ENCODE measurements at places on chromosomes 2 and 18.

DNA sequence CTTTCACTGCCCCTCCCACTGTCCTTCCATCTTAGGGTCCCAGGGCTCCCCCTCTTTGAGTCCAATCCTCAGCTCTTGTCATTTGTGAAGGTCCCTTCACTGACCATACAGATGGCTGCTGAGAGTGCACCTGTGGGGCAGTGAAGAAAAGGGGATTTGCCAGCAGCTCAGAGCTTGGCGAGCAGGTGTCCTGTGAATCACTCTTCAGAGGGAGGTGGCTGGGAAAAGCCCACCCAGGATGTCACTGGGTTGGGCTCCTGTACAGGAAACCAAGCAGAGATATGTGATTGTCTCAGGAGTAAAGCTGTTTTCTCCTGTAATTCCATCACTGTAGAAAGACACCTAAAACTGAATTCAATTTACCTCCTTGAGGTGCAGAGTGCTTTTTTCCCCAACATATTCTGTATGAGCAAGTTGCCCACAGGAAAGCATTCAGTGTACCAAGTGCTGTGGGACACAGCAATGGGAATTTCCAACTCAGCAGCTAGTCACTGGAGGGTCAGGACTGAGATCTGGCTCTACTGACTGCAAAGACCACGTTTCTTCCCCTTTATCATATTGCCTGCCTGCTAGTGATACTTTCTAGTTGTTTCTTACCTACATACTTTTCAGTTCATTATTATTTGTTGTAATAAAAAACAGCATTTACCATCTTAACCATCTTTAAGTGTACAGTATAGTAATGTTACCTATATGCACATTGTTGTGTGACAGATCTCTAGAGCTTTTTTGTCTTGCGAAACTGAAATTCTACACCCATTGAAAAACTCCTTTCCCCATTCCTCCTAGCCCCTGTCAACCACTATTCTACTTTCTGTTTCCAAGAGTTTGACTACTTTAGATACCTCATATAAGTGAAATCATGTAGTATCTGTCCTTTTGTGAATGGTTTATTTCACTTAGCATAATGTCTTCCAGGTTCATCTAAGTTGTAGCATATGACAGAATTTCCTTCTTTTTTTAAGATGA is 239.1 kb downstream of the TSN start:
- no peak for DNase-seq

DNA sequence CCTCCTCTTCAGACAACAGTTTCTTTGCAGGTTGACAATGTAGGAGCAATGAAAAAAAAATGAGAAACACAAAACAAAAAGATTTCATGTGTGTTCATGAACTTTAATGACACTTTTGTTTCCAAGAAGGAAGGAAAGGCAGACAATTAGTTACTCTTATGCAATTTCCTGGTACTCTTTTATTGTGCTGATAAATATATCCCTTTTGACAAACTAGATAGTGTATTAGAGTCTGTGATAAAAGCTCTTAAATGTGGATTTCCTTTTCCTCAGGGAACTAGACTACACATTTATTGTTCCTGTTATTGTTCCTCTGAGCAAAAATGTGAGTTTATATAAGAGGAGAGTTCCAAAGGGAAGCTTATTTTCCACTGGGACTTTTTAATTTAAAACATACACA is 188.7 kb upstream of the NRXN1 start:
- DNase-seq = no peak

DNA sequence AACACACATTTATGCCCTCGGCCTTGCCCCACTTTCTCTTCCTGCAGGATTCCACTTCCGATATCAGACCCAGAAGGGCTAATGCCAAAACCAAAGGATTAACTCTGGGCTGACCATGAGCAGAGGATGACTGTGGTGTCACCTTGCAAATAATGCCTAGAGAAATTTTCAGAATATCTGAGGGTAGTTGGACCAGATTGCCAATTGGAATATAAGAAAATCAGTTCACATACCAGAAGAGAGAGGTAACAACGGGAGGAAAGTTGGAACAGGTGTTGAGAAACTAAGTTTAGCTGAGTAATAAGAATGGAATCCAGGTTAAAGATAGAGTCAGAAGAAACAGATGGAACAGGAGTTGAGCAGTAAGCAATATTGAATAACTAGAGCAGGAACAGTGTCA is 232.7 kb upstream of the UBE2E3 start:
- DNase-seq = no peak

DNA sequence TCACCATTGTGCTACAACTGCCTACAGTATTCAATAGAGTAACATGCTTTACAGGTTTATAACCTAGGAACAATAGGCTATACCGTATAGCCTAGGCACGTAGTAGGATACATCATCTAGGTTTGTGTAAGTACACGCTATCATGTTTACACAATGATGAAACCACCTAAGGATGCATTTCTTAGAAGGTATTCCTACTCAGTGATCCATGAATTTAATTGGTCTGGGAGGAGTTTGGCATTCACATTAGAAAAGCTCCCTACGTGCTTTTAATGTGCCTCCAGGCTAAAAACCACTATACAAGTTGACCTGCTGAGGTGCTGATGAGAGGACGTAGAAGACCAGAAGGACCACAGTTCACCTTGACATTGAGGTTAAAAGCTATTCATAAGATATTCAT is 154.5 kb upstream of the LRRTM1 start:
- no peak for DNase-seq

DNA sequence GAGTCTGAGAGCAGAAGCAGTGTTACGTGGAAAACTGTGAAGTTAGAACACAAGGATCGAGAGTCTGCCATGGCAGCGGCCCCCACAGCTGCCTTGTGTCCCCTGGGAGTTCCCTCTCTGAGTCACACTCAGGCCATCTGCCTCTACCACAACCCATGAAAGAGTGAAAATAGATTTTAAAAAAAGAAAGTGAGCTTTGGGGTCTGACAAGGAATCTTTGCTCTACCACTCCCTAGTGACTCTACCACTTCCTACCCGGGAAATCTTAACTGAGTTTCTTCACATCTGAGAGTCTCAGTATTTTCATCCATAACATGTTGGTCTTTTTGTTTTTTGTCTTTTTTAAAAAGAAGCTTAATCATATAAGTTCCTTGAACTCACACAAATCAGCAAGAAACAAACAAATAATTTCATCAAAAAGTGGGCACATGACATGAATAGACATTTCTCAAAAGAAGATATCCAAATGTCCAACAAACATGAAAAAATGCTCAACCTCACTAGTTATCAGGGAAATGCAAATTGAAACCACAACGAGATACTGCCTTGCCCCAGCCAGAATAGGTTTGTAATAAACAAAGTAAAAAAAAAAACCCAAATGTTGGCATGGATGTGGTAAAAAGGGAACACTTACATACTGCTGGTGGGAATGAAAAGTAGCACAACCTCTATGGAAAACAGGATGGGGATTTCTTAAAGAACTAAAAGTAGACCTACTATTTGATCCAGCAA is 2.4 kb upstream of the MSGN1 start:
- DNase-seq = no peak

- no peak for DNase-seq
Measured at GRCh38 chr2:70668911-70669310, 99.1 kb downstream of the ADD2 start.

DNA sequence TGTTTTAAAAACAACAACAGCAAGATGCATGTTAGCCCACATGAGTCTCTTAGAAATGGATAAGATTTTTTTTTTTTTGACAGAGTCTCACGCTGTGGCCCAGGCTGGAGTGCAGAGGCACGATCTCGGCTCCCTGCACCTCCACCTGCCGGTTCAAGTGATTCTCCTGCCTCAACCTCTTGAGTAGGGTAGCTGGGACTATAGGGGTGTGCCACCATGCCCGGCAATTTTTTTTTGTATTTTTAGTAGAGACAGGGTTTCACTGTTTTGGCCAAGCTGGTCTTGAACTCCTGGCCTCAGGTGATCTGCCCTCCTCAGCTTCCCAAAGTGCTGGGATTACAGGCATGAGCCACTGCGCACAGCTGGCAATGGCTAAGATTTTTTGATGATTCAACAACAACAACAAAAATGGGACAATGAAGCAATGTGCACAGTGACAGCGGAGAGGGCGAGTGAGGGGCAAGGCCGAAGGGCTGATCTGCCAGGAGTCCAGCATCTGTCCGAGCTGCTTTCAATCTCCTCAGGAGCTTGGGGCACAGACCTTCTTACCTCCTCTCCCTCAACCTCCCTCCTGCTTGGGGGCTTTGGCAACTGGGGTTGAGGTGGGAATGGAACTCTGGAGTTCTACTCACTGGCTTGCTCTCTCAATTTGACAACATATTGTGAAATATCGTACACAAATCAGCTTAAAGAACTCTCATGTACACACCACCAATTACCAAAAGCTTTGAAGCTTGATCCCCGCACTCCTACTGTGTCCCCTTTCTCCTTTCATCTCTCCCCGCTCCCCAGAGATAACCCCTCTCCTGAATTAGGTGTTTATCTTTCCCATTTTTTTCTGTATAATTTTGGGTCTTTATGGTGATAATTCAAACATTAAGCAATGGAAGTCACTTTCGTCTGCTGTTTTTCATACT is 3.4 kb downstream of the ABCG8 start:
- DNase-seq = no peak

- no peak for DNase-seq
Measured at GRCh38 chr2:219302412-219302968, 6.7 kb downstream of the PTPRN start.

GRCh38 chr2:53515435-53516332 is 251.9 kb upstream of the CHAC2 start:
- no peak for DNase-seq

DNA sequence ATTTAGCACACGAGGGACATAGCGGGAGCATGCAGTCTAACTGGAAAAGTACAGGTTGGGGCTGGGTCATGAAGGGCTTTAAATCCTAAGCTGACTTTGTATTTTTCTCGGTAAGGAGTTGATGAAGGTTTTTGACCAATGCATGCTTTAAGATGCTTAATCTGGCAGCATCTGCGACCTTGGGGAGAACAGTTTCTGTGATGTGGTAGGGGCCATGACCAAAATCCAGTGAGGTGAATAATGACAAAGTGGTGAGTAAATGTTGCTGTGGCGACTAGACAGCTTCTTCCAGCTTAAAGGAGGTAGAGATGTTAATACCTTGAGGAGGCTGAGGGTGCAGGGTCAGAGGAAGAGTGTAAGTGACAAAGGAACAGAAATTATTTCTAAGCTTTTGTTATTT is 174.6 kb upstream of the ALPP start:
- no peak for DNase-seq

DNA sequence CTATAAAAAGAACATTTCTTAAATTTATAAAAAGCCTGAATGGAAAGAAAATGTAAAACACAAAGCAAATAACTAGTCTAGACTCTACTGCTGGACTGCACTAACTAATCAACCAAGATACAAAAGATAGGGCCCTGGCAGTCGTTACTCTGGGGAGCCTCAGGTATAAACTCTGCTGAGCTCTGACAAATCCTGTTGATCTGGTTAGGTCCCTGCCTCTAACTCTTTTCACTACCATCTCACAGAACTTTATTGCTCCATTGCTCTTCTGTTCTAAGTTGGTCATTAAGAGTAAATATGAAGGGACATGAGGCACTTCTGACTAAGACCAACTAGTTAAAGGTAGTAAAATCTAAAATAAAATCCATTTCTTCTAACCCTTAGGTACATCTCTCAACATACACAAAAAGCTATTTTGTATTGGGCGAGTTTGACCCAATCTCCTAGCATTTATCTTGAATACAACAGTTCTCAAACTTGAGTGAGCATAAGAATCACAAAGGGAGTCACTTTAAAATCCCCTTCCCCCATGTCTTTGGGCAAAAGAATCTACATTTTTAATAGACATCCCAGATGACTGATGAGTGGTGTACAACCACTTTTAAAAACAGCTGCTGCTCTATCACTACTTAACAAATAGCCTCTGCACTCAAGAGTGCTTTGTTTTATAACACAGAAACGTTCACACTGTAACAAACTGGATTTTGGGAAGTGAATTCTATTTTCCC is 2.5 kb downstream of the CHN1 start:
- no peak for DNase-seq

GRCh38 chr2:143950704-143951103 is 569.2 kb downstream of the ZEB2 start:
- DNase-seq = no peak

- no peak for DNase-seq
Measured at GRCh38 chr18:12393510-12393909, 14.2 kb upstream of the PRELID3A start.

DNA sequence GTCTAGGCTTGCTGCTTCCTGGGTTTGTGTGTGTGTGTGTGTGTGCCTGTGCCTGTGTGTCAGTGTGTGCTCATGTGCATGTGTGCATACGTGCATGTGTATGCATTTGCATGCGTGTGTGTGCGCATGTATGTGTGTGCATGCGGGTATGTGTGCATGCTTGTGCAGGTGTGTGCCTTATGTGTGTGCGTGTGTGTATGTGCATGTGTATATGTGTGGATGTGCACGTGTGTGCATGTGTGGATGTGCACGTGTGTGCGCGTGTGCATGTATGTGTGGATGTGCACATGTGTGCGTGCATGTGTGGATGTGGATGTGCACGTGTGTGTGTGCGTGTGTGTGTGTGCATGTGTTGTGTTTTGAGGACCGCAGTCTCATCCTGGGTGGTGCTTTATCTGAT is 42.8 kb downstream of the LPIN1 start:
- DNase-seq = no peak

- no peak for DNase-seq
Measured at GRCh38 chr18:61201511-61201910, 131.7 kb upstream of the CDH20 start.

DNA sequence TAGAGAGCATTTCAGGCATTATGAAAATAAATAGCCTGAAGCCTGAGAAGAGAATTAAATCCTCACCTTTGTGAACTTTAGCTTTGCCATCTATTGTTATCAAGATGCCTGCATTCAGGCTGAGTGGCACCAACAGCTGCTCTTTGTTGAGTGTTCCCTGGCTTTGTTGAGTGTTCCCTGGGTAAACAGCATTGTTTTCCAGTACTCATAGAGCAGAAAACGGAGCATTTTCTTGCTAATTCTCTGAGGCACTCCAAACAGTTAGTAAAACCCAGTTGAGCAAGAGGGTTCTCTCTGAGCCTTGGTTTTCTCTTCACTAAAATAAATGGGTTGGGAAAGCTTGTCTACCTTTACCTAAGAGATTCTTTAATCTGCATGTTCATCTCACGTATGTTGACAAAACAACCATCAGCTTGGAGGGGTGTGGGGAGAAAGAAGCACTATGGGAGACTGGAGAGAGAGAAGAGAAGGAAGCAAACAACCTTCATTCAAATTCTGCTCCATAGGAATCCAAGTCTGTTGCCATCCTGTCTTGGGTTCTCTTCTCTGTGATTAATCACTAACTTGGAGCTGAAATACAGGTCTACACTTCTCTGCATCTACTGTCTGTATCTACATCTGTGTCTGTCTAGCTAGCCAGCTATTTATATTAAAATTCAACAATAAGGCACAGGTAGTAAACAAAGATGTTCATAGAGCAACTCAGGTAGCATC is 567.0 kb upstream of the SOX11 start:
- no peak for DNase-seq

Measured in HS-5 (cell line).